Activated CD4-positive, alpha-beta T cell treated with anti-CD3 and anti-CD28 coated beads, Interleukin-2, Interleukin-4, amounts not matched to agents 100 ng/mL and 50 ng/mL, durations not matched to agents 16 hours and 8 hours (primary cell): ENCODE measurements at places on chromosomes 7 and 10.

DNA sequence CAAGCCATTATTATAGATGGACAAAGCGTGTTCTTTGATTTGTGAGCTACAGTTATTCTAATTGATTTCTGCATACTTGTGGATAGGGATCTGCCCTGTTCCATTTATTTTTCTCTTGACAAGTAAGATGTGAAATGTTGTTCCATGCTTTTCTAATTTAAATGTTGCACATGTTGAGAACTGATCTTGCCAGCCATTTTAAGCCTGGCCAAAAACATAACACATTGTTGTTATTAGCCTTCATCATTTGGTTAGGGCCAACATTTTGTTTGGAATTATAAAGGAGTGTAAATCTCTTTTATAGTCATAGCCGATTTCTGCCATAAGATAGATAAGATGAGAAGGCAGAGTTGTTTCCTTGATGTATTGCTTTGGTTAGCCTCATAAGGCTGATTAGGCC, 117.0 kb downstream of the WNT2 start:
- DNase-seq = no peak

GRCh38 chr7:22882106-22882505, 59.5 kb upstream of the TOMM7 start:
- DNase-seq = no peak

DNA sequence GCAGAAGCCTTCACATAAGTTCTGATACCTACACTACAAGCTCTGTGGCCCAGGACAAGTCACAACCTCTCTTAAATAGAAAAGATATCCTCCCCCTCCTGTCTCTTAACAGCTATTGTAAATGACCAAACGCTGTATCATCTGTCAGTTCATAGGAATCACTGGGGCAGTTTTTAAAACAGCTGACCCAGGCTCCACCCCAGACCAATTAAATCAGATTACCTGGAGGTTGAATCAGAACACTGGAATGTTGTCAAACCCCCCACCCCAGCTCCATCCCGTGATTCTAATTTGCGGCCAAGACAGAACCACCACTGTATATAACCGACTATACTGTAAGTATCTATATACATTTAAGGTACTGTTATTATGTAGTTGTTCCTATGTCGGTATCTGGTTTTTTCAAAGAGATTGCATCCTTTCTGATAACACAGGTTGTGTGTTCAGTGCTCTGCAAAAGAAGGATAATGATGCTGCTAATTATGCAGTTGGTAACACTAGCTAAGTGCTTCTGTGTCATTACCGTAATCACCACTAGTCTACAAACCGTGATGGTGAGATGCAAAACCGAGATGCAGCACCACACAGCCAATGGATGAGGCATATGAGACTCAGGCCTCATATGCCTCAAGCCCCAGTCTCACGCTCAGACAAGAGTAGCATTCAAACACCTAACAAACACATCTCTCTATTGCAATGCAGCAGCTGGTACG, 47.4 kb downstream of the TNS3 start:
- DNase-seq = no peak

- no peak for DNase-seq
These were observed 102.8 kb upstream of the NUPR2 start for GRCh38 chr7:56219017-56219416.

- DNase-seq = no peak
These were observed 486.4 kb downstream of the PHTF2 start for GRCh38 chr7:78284945-78285344.

DNA sequence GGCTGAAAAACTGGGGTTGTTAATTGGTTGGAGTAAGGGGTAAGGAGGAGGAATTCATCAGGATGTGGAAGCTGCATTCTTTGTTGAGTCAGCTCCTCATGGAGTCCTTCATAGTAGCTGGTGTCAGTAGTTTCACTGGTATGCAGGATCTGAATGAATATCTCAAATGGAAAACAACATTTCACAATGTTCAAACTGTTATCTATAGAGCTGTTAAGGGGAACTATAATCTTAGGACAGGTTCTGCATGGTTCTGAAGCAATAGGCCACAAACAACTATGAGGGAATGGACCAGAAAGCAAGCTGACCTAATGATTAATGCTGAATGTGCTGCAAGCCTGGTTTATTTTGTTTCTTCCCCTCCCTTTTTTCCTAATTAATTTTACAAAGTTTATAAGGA, 225.8 kb downstream of the IPMK start:
- no peak for DNase-seq

- no peak for DNase-seq
These were observed 18.7 kb downstream of the KCNK18 start for GRCh38 chr10:117216028-117216427.

DNA sequence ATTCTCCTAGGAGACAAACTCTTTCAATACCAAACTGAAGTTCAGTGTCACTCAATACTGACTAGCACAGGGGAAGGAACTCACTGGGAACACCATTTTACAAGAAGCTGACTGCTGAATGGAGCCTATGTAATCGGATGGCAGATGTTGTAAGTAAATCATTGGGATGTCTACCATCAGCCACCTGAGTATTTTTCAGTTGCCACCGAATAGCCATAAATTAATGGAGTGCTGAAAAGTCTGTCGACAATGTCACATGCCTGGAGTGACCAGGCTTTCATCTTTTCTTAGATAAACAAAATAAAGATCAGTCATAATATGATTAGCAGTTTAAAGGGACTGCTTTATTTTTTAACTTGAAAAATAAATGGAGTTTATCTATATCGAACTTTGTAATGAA, 145.9 kb upstream of the SEMA3E start:
- no peak for DNase-seq

DNA sequence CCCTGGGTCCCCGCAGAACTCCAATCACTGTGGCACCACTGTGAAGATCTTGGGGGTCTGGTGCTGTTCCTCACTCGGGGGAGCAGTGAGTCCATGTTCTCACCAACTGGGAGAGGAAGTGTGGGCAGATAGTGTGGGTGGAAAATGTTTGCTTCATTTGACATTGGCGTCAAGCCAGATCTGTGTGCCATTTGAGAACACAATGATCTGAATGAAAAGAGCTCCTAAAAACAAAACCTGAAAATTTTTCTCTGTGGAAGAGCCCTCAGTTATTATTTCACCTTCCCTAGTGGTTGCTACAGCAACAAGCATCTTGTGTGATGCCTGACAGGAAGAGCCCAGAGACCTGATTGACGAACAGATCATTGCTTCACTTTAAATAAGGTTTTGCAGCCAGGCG, 125.6 kb downstream of the VIPR2 start:
- no peak for DNase-seq

DNA sequence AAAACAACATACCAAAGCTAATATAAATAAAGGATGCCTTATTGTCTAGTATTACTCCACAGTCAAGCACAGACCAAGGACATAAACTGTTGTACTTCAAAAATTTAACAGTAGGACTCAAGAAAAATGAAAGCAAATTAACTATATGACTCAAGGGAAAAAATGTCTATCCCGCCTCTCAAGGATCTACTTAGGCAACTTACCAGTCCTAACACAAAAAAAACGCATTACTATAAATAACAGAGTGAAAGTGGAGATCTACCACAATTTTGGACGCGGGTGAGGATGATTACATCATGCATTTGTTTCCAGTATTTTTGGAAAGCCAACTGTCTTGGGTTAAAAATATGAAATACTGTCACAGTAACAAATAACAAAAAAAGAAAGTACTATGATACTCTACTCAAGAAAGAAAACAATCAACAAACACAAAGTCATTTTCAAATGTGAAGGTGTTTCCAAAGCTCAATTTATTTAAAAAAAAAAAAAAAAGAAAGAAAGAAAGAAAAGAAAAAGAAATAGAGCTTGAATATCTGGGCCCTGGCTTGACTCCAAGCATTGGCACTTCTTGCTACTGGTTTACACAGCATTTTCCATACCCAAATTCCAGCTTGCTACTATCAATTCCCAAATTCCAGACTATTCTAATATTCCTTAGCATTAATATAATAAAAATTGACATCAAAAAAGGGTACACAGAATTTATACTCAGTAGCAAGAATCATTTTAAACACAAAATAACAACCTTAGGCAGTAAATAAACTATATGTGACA, 99.4 kb downstream of the RSU1 start:
- DNase-seq = no peak

GRCh38 chr7:77330169-77330882, 85.8 kb downstream of the GSAP start:
- DNase-seq = peak; percentile 68

DNA sequence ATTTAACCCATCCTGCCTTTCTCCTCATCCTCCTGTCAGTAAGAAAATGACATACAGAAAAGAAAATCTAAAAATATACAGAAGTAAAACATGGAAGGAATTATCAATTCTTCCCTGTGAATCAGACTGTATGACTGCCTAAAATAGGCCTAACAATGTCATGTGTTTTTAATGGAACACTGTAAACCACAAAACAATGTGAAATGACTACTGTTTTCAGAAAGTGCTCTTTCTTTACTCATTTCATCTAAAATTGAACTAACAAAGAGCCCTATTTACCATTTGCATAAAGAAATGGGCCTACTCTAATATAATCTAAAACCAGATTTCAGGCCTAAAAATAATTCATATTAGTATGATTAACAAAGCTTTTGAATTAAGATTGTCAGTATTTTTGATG, 35.7 kb downstream of the SEMA3E start:
- DNase-seq = no peak

GRCh38 chr7:103113164-103113563, 35.7 kb downstream of the NAPEPLD start:
- DNase-seq = no peak

- DNase-seq = no peak
These were observed 106.6 kb downstream of the EBLN1 start for GRCh38 chr10:22111260-22111659.

GRCh38 chr7:90903841-90904240, 307.7 kb downstream of the CDK14 start:
- no peak for DNase-seq

DNA sequence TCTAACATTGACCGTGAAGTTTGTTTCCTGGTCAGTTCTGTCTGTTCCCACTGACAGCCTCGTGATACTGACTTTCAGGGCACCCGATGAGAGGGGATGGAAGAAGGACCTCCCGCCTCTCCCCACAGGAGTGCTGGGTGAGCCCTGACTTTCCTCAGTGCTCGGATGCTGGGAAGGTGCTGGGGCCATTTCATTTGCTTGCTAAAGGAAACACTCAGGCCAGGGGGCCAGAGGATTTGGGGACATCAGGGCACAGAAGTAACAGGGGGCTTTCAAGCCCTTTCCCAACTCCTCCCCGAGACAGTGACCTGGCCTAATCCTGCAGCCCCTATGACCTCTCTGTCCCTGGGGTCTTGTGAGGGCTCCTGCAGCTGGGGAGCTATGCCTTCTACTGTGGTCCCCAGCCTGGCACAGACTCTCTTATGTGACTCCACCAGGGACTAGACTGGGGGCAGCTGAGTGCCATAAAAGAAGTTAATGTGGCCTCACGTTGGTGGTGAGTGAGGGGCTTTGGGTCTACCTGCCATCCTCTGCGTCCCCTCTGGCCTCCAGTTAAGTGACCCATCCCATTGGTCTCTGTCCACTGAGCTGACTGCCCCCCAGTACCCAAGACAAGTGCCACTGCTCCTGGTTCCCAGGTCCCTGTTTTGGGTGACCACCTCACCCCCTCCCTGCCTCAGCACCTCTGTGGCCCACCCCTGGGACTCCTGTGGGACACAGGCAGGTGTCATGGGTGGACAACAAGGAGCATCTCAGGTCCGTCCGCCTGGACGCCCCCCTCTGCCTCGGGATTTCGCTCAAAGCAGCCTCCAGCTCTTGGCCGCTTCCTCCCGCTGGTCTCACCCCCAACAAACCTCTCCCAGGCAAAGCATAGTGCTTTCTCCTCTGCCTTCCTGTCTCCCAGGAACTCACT, 33.4 kb upstream of the HSPA12A start:
- no peak for DNase-seq

DNA sequence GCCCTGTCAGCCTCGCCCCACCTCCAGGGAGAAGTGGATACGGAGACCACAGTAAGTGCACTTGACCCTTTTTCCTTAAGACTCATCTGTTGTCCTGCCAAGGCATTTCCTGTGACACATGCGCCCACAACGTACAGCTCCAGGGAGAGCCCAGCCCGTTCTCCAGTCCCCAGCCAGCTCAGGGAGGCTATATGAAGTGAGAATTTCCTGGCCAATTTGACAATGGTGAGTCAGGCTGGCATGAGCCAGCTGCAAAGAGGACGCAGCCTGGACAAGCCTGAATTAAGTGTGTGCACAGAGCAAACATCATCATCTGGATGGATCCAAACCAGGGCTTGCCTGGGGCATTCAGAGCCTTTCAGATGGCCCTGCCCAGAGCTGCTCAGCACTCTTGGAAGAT, 244.8 kb downstream of the KCNMA1 start:
- no peak for DNase-seq

- DNase-seq = no peak
These were observed 612.1 kb upstream of the MGMT start for GRCh38 chr10:128854963-128855362.

GRCh38 chr7:23021596-23021995, 7.7 kb upstream of the HYCC1 start:
- DNase-seq = no peak

GRCh38 chr10:6195376-6195775, 7.4 kb upstream of the PFKFB3 start:
- DNase-seq = no peak

DNA sequence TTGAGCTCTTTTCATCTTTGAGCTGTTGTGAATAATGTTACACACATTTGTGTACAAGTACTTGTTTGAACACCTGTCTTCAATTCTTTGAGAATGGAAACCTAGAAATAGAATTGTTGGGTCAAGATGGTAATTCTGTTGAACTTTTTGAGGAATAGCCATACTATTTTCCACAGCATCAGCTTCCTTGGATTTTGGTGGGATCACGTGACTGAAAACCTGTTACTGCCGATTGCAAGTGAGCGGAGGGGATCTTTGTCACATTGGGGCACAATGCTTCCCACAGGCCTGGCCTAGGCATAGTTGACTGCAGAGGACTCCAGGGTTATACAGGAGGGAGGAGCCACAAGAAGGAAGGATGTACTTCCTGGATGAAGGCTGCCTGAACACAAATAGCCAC, 21.3 kb upstream of the CACUL1 start:
- DNase-seq = no peak

- peak; percentile 19 for DNase-seq
These were observed 28.2 kb downstream of the IL15RA start for GRCh38 chr10:5949009-5949759.

DNA sequence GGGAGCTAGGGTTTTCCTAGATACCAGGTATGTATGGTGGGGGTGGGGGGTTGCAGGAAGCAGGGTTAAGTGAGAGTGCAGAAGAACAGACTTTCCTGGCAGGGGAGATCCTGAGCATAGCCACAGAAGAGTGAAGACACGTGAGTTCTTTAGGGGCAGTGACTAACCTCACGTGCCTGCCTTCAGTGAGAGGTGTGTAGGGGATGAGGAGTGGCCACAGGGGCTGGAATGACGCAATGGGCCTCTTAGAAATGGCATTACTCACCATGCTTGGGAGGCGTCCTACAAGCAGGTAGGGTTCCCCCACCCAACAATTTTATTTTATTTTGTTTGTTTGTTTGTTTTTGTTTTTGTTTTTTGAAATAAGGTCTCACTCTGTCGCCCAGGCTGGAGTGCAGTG, 698.6 kb upstream of the NRP1 start:
- DNase-seq = no peak
